ENCODE measurements at places on chromosomes 6 and 20.

DNA sequence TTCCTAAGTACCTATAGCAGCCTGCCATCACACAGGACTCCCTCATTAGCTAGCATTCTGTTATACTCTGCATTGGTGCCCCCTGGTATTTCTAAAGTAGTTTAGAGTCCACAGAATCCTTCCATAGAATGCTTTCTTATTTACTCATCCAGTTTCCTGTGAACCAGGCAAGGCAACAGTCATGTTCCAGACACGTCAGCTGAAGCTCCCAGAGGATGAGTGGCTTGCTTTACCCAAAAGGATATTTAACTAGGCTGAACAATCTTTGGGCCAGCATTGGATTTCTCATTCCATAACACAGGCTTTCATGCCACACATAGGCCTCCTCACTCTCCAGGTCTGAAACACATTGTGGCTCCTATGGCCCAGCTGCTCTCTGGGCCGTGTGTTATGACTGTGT, 203.8 kb upstream of the MAP3K7 start:
- no peak for DNase-seq

DNA sequence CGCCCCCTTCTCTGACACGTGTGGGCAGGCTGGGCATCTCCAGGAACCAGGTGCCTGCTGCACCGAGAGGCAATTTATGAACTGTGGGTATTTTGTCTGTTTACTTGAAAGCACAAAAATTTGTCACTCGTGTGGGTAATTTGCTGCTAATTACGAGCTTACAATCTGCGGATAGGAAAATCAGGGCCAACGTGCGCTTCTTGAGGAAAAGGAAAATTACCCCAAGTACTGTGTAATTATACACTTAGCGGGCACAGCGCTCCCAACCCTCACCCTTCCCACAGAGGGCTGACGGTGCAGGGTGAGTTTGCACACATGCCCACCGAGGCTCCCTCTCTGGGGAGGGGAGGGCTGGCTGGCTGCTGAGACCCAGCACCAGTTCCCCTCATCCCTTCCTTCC, 25.3 kb upstream of the MDGA1 start:
- no peak for DNase-seq

GRCh38 chr6:23282252-23283021, 713.1 kb downstream of the HDGFL1 start:
- no peak for DNase-seq

DNA sequence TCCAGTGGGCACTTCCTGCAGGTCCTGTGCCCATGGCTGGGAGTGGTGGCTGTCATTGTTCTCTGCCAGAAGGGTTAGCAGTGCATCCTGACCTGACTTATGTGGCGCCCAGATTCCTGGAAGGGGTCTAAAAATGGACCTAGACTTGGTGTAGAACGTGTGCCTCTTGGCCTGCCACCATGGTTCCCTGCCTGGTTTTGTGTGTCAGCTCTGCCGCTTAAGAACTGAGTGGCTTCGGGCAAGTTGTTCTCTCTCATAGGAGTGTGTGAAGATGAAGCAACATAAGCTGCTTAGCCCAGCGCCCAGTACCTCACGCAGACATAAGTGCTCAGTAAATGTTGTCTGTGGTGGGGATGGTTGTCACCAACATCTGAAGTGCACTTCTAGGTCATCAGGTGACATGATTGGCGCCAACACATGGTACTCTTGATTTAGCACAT, 52.1 kb downstream of the PTPN1 start:
- DNase-seq = no peak

DNA sequence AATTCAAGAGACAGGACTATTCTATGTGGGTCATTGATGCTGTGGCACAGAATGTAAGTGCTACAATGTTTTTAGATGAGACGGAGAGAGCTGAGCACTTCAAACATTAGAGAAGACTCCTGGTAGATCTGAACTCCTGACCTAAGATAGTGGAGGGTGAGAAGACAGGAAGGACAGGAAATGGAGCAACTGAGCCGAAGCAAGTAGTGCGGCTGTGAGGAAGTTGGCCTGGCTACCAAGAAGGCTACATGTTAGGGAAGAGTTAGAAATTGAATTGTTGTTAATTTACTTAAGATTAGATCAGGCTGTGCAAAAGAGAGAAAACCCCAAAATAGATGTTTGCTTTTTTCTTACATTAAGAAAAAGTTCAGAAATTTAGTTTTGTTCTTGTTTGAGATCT, 14.4 kb upstream of the MLIP start:
- DNase-seq = no peak

- no peak for DNase-seq
Measured at GRCh38 chr6:73413102-73413501, 18.5 kb downstream of the DDX43 start.

GRCh38 chr6:156953479-156954146, 176.4 kb downstream of the ARID1B start:
- peak; percentile 67 for DNase-seq

DNA sequence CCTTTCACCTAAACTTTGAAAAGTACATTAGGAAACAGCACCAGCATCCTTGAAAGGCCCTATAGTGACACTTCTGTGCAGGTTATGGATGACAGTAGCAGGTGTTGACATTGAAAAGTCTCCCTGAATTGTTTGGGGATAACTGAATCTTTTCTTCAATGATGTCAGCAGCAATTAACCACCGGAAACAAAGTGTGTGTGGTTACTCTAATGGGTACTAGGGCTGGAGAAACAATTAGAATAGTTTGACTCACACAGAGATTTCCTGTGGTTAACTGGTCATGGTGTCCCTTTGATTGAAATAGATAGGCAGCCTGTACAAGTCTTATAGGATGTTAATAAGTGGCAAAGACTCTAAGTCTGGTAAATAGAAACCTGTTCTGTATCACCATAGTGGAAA, 189.1 kb downstream of the TBX18 start:
- no peak for DNase-seq

- no peak for DNase-seq
Measured at GRCh38 chr6:161076181-161076677, 84.7 kb downstream of the MAP3K4 start.

Data from NAMALWA (cell line).